ENCODE measurements at places on chromosomes 4 and X.
A peak's percentile ranks its signal among the peaks of the same experiment; 100 is the strongest.

- DNase-seq = no peak
Observed at GRCh38 chr4:38383646-38384121, 280.3 kb upstream of the KLF3 start.

DNA sequence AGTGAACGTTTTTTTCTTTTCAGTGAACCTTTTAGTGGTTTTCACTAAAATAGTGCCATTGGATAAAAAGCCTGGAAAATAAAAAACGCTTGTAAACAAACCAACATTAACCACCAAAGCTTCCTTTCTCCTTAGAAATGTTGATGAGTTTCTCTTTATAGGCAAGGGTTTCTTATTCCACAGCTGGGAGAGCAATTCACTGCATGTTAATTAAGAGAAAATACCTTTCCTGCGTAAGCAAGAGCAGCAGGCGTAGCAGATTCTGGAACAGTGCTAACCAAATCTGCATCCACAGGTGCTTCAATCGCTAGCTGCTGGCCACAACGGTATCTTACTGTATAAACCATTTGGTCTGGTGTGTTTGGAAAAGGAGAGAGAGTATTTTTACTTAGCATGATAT, 13.3 kb upstream of the AASDH start:
- no peak for DNase-seq

DNA sequence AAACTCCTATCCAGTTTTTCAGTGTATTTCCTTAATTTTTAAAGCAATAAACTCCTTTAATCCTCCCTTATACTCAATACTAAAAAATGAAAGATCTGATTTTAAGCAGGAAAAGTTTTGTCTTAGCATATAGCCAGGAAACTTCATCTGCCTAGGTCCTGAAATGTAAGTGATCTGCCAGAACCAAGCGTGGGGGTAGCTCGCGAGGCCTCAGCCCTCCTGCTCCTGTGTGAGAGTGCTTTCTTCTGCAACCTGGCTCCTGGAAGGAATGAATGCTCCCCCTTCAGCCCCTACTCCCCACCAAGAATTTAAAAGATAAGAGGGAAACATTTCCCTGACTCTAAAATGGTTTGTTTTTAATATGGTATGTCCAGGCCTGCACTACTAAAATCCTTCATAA, 160.1 kb downstream of the CBR4 start:
- DNase-seq = no peak

DNA sequence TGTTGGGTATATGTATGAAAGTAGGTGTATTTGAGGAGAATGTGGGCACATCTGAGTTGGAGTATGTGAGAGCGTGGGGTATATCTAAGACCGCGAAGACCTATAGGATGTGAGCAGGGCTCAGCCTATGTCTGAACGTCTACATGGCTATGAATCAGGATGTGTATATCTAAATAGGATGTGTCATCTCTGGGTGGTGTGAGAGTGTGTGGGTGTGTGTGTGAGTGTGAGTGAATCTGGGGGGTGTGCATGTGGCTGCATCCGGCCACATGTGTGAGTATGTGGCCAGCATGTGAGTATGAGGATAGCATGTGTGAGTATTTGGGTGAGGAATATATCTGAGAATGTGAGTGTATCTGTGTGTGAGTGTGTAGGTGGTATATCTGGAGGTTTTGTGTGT, 7.7 kb downstream of the GPR173 start:
- DNase-seq = no peak

DNA sequence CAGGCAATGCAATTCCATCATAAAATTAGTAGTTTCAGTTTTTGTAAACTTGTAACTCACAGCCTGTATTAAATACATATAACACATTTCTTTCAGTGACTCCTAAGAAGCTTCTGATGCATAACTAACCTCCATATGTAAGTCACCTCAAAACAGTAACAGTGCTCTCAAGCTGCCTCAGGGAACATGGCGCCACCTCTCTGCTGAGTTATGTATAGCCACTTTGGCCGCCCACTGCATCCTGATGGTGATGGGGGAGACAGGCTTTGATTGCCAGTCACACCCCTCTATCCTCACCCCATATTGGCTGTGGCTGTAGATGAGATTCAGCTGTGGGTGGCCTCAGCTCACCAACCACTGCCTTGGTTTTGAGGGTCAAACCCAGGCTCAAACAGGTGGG, 54.3 kb downstream of the LRBA start:
- DNase-seq = no peak

- DNase-seq = no peak
Observed at GRCh38 chr4:60930866-60931265, 269.3 kb upstream of the ADGRL3 start.

DNA sequence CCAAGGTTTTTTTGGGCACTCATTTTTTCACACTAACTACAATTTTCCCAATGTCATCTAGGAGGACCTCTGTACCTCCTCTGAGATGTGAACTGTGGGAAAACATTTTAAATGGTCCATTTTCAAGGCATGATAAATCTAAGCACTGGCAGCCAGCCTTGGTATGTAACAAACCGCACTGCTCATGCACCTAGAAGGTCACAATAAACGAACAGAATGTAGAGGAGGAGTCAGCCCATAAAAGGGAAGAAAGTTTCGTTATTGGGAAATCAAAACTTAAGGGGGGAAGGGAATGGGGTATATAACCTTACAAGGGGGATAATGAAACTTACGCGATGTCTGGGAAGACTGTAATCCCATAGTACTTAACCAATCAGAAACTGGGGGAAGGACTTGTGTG, 16.4 kb downstream of the COX18 start:
- DNase-seq = no peak

GRCh38 chr4:18631586-18631985, 610.0 kb upstream of the LCORL start:
- DNase-seq = no peak

DNA sequence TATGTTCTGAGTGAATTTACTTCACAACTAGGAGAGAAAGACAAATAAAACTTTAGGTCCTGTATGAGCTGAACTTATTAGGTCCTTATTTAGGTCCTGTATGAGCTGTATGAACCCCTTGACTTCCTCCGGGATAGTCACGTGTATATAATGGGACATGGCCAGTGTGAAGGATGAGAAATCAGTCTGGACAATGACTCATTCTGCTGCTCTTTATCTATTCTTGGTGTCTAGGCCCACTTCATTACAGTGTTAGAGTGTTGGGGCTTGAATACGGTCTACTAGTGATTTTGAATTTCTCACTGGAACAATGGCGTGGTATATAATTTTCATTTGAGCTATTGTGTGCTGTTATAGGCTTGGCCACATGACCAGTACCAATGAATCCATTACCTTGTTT, 21.9 kb downstream of the STK26 start:
- peak; percentile 52 for DNase-seq

GRCh38 chr4:8419222-8420041, 21.1 kb downstream of the ACOX3 start:
- DNase-seq = no peak

- DNase-seq = no peak
Observed at GRCh38 chrX:129768586-129769466, 10.9 kb upstream of the SASH3 start.
